ENCODE measurements at places on chromosomes 5 and 9. TPM values are rescaled to one million over a fixed set of nuclear protein-coding genes. Genes with fewer than 3 reads are reported as not detected.
A peak's percentile ranks its signal among the peaks of the same experiment; 100 is the strongest.

Gene COL23A1
- total RNA-seq = 0.10 TPM

Gene SLCO6A1
- total RNA-seq = not detected

Gene DDX4
- not detected for total RNA-seq

GRCh38 chr9:99465231-99465907 lies 243.3 kb downstream of the SEC61B start:
- DNase-seq = no peak
- no peak overlapping the region for H3K27ac ChIP-seq
- H3K4me3 ChIP-seq = no peak overlapping the region
- no peaks in the 10 kb centered on the region for H3K36me3 ChIP-seq
- no peaks in the 10 kb centered on the region for H3K27me3 ChIP-seq

DNA sequence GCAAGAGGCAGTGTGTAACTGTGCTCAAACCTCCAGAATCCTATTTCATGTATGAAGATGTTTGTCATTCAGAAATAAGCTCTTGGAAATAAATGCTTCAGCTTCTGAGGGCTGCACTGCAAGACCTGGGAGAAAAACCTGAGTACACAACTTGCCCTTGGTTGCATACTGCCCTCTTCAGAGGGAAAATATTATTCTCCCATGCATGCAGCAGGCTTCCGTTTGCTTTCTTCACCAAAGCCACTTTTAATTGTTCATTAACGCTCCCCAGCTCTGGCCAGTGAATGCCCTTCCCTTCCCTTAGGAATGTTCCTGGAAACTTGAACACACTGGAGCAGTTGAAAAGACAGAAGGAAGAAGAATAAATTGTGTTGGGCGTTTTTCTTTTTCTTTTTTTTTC lies 2.5 kb upstream of the WHRN start:
- peaks cover 14% of the 10 kb centered on the region for H3K4me1 ChIP-seq
- H3K27ac ChIP-seq = no peak overlapping the region
- DNase-seq = peak; percentile 32
- H3K4me3 ChIP-seq = no peak overlapping the region

GRCh38 chr5:135642934-135643333 lies 64.1 kb upstream of the CXCL14 start:
- DNase-seq = no peak
- no peaks in the 10 kb centered on the region for H3K4me1 ChIP-seq
- H3K27ac ChIP-seq = no peak overlapping the region
- H3K36me3 ChIP-seq = no peaks in the 10 kb centered on the region
- no peaks in the 10 kb centered on the region for H3K27me3 ChIP-seq
- H3K4me3 ChIP-seq = no peak overlapping the region

DNA sequence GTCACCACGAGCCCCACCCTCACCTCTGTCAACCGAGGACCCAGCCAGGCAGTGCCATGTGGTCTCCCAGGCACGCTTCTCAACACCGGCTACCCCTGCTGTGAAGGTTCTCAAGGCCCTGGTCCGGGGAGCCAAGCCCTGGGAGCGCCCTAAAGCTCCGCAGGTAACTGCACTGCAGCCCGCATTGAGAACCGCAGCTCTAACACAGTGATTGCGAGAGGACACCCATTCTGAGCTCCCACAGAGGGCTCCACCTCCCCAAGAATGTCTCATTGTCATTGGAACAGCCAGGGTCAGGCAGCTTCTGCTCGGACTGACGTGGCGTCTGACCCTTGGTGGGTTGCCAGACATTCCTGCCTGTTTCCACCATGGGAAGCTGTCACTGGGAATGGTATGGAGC lies 88.3 kb downstream of the ANKRD33B start:
- H3K4me1 ChIP-seq = no peaks in the 10 kb centered on the region
- H3K27ac ChIP-seq = no peak overlapping the region

- H3K27ac ChIP-seq = no peak overlapping the region
- no peaks in the 10 kb centered on the region for H3K27me3 ChIP-seq
- no peak for DNase-seq
- H3K4me3 ChIP-seq = no peak overlapping the region
Observed at GRCh38 chr9:38404314-38404713, 11.8 kb downstream of the ALDH1B1 start.

- no peaks in the 10 kb centered on the region for H3K36me3 ChIP-seq
- no peaks in the 10 kb centered on the region for H3K27me3 ChIP-seq
- no peak overlapping the region for H3K4me3 ChIP-seq
- H3K27ac ChIP-seq = no peak overlapping the region
Observed at GRCh38 chr9:131092548-131093440, 3.5 kb upstream of the AIF1L start.

GRCh38 chr9:16206518-16206917 lies 653.7 kb downstream of the CCDC171 start:
- no peak overlapping the region for H3K27ac ChIP-seq
- no peak overlapping the region for H3K4me3 ChIP-seq
- DNase-seq = no peak

Data from naive thymus-derived CD4-positive, alpha-beta T cell (primary cell).